HuH-7.5 (cell line): ENCODE measurements at places on chromosomes 5 and 9.
A peak's percentile ranks its signal among the peaks of the same experiment; 100 is the strongest.

- no peak for DNase-seq
These were observed 16.9 kb upstream of the FER start for GRCh38 chr5:108730617-108731340.

- no peak for DNase-seq
These were observed 77.2 kb downstream of the COL15A1 start for GRCh38 chr9:99020786-99021436.

- DNase-seq, result no peak
These were observed 95.3 kb downstream of the RGS3 start for GRCh38 chr9:113558632-113559502.

- no peak for DNase-seq
These were observed 8.8 kb downstream of the CSNK1G3 start for GRCh38 chr5:123520677-123521247.

DNA sequence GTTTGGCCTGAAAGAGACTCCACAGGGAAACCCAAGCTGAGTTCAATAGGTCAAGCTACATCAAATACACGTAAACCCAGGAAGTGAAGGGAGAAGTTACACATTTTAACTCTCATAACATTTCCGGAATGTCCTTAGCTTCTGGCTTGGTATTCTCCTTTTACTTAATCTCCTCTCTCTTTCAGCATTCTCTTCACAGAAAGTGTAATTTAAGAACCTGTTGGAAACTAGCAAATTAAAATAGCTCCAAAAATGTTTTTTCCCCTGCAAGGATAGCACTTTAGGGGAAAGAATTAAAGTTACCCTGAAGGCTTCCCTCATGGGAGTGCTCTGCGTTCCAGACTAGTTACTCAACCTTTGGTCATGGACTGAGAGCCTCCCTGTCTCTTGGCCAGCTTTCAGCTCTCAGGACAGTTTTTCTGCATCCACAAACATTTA lies 292.7 kb upstream of the TARS1 start:
- peak; percentile 10 for DNase-seq

DNA sequence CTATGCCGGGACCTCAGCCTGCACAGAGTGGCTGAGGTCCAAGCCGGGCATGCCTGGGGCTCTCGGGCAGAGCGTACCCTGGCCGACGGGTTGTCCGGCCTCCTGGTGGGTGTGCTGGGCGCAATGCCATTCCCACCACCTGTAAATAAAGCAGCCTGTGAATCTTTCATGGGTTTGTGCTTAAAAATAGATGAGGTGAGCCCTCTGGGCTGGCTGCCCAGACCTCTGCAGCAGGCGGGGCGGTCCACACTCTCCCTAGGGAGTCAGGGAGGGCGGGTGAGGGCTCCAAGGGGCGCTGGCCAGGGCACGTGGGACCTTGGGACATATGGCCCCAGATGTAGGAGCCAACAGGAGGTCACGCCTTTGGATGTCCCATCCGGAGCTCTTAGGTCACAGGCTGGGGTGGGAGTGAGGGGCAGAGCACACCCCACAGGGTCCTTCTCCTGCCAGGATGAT lies 3.6 kb upstream of the AGPAT2 start:
- no peak for DNase-seq

- DNase-seq, result no peak
These were observed 107.7 kb downstream of the PDE4D start for GRCh38 chr5:59785676-59786333.

DNA sequence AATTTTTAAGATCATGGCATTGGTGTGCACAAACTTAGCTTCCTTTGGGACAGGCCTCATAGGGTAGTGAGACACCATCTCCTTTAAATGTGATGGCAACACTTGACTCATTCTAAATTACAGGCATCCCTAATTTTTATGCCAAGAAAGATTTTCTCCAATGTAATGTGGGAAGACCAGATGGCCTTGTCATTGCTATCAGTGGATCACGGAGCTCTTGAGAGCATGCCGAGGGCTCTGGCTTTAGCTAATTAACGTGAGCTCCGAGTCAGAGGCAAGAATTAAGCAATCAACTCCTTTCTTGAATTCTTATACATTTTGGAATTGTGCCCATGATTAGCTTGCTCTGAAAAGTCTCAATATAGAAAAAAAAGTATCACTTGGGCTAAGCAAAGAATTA lies 215.8 kb downstream of the LRRC70 start:
- DNase-seq, result no peak

DNA sequence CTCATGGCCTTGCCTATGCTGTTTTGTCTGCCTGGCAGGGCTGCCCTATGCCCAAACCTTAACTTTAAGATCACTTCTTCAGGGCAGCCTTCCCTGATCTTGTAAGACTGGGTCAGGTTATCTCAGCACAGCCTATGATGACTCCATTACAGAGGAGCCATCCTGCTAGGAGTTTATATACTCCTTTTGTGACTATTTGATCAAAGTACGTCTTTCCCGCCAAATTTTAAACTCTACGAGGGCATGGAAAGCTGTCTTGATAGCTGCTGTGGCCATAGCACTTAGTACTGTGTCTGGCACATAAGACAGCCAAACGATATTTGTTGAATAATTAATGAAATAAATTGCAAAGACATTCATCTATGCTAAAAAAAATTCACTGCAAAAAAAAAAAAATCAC lies 60.6 kb downstream of the PPP2R2B start:
- DNase-seq, result no peak

DNA sequence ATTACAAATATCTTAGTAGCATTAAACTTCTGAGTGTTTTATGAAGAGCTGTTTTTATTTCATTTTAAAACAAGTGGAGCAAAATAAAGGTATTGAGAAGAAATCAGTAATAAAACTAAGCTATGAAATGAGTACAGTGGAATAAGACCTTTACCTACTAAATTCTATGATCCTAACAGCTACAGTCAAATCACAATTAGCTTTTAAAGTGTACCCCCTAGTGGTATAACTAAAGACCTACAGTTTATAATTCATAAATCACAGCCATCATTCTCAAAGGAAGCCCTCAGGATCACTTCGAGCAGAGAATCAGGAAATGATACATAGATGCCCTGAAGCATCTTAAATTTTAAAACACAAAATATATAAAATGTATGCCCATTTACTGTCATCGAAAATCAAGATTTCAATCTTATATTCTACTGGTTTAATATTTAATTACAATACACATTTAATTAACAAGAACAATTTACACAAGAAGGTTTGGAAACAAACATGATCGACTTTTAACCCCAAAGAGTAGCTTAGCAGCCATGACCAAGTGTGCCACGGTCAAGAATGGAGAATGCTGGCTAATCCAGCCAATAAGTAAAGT lies 12.3 kb downstream of the CCNH start:
- DNase-seq, result no peak

DNA sequence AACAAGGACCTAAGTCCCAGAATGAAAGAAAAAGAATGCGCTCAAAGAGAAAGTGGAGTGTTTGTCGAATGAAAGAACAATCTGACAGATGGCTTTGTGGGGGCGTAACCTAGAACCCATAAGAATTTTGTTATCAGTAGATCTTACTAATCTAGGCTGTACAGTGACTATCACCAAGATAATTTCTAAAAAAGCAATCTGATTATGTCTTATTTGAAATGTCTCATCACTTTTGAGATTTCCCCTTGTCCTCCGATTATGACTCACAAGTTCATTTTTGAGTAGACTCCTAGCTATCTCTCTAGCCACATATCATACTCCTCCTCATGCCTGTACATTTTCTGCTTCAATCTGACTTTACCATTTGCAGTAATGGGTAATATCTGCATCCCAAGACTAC lies 135.6 kb upstream of the SMARCA2 start:
- no peak for DNase-seq

GRCh38 chr5:160128632-160129031 lies 9.4 kb upstream of the PWWP2A start:
- DNase-seq, result no peak

DNA sequence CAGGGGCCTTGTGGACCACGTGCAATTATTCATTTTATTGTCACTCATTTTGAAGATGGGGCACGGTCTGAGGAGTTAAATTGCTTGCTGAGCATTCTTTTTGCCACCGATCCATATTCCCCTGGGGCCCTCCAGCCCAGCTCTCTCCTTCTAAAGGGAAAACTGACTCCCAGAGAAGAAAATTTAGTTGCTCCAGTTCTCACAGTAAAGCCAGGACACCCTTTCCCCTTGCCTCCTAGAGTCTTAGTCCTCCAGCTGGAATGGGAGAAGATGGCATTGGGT lies 1.0 kb upstream of the PANK3 start:
- DNase-seq, result no peak

GRCh38 chr5:32600054-32600622 lies 14.8 kb downstream of the SUB1 start:
- no peak for DNase-seq

DNA sequence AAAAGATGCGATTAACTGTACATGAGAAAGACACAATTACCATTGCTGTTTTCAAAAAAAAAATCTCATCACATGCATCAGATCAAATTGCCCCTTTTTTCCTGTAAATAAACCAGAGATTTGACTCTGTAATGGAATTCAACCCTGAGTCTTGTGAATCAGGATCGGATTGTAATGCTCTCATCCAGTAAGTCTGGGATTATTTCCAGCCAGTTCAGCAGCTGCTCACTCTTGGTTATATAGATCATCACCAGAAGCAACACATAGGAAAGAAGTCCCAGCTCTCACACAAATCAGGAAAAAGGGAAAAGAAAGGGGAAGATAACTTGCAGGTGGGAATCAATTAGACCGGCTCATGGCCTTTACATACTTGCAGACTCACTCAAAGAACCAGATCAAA lies 97.8 kb upstream of the SPOCK1 start:
- DNase-seq, result no peak

GRCh38 chr5:136063778-136064465 lies 35.1 kb downstream of the TGFBI start:
- DNase-seq, result no peak

DNA sequence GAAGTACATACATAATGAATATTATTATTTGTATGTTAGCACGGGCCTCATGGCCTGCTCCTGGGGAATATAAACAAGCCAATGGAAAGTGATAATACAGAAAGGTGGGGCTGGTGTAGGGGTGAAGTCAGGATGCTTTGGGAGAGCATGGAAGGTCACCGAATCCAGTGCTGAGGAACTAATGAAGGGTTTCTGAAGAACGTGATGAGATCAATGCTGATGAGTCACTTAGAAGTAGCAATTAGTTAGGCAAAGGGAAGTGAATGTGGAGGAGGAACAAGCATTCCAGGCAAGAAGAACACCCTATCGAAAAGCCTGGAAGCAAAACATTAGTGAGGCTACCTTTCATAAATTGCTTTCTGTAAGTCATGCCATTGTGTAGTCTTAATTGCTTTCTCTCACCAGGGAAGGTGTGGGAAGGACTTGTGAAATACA lies 2.1 kb downstream of the ANXA1 start:
- no peak for DNase-seq

GRCh38 chr5:115168829-115169486 lies 750 bp downstream of the TRIM36 start:
- no peak for DNase-seq

DNA sequence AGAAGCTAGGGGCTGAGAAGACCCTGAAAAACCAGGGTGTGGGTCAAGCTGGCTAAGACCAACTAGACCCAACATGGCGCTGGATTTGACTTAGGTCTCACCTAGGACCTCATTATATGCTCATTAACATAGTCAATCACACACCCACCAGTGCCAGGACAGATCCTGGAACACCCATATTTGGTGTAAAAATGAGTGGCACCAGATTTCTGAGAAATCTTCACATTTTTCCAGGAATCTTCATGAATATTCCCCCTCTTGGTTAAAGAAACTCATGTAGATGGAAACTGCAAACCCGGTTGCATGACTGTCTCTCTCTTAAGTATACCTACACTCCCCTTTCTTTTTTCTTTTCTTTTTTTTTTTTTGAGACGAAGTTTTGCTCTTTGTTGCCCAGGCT lies 17.9 kb upstream of the RAB14 start:
- DNase-seq, result no peak

GRCh38 chr9:130523921-130524320 lies 55.5 kb upstream of the FUBP3 start:
- no peak for DNase-seq

GRCh38 chr5:135243556-135244285 lies 155.3 kb downstream of the MACROH2A1 start:
- no peak for DNase-seq

DNA sequence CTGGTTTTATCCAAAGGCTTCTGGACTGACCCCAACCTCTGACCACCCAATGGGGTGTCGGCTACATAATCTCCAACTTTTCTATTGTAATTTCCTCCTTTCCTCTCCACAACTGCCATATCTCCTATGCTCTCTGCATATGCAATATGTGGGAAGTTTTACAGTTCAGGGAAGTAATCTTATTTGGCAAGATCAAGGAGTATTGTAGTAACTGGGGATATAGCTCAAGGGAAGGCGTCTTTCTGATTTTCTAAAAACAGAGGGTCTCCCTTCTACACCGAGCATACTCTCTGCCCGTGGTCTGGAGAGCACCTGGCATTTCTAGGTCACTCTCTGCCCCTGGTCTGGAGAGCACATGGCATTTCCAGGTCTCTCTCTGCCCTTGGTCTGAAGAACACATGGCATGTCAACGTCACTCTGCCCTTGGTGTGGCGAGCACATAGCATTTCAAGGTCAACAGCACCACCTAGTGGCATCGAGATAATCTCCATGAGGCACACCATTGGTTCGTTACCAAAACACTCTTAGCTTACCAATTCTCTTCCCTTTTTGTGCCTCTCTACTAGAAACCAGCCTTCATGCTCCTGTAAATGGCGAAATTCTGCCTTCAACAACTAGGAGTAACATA lies 616.4 kb upstream of the NUDT12 start:
- DNase-seq, result peak; percentile 11

DNA sequence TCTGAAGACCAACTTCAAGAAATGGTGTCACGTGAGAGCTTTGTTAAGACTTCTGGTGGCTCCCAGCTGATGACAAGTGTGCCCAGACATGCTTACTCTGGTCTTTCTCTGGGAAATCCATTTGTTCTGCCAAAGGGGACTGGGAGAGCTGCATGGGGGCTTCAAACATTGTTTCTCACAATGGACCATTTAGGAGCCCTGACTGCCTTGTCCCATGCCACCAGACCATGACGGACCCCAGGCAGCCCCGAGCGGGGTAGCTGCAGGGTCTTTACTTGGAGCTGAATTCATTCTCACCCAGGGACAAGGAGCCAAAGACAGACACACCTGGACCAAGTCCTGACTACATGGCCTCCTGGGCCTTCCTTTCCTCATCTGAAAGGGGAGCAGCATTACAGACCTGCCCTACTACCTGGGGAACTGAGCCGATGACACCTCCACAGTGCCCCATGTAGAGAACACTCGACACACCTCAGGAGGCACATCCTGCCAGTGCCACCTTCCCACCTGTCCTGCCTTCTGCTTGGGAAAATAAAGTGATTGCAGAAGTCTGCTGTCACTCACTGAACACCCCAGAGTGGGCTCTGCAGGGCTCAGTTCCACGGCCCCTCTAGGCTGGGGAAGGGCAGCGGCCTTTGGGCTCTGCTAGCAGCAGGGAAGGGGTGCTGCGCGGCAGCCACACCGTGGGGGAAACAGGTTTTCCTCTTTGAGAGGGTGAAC lies 169.0 kb downstream of the DAB2IP start:
- no peak for DNase-seq

DNA sequence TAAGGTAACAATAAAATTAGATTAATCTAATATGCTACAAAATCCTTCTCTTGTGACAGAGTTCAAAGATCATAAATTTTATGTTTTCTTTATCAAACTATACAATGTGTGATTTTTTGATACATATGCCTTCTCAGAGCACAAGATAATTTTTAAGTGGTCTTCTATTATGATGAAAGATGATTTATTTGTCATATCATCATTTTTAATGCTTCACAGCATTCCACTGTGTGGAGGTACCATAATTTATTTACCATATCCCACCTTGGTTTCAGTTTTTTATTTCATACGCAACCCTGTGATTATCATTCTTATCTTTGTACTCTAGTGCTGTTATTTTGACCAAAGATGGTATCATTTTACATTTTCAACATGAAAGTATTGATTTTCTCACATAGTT lies 41.7 kb downstream of the POLK start:
- no peak for DNase-seq
